ENCODE measurements at places on chromosomes 3 and 15.
A peak's percentile ranks its signal among the peaks of the same experiment; 100 is the strongest.

- no peak for DNase-seq
These were observed 3.4 kb upstream of the OGG1 start for GRCh38 chr3:9746330-9746729.

- no peak for DNase-seq
These were observed 461.3 kb upstream of the NAALADL2 start for GRCh38 chr3:174397848-174398247.

DNA sequence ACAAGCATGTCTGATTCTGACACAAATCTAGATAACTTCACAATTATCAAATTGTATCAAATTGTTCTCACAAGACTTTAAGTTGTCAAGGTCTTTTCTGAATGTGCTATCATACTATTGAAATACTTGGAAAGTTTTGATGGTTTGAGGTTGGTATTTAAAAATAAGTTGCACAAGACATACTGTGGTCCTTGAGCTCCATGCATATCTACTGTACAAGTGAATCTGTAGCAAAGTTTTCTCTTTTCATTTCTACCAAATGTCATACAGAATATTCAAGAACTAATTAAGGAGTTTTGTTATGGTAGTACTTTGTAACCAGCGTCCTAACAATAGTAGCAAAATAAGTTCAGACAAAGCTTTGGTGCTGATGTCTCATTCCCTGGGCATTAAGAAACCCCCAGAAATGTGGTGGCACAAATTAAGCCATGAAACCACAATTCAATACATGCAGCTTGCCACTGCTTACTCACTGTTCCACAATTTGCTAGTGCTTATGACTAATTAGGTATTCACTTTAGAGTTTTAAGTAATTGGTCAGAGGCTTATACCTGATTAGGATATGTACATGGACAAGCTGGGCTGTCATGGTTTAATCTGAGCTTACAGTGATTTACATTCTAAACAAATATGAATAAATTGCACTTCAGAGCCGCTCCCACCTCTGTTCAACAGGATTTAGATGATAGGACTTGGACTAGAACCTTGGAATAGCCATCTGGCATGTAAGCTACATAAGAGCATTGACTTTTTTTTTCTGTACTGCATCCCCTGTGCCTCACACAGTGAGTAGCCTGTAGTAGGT lies 8.8 kb downstream of the TBC1D23 start:
- no peak for DNase-seq

DNA sequence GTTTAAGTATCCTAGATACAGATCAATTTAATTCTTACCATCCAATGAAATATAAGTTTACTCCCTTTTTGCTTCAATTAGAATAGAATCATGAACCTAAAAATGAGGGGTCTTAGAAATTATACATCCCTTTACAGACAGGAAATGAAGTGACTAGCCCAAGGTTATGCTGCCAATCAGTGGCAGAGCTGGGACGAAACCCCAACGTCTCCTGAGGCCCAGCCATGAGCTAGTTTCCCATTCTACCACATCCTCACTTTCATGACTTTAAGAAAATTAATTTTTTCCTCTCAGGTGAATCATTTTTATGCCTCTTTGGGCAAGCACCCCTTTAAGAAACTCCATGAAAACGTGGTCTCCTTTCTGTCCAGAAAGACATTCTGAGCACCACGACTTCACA lies 11.2 kb downstream of the LRIG1 start:
- no peak for DNase-seq

- no peak for DNase-seq
These were observed 73.4 kb downstream of the HMCES start for GRCh38 chr3:129352045-129352444.

DNA sequence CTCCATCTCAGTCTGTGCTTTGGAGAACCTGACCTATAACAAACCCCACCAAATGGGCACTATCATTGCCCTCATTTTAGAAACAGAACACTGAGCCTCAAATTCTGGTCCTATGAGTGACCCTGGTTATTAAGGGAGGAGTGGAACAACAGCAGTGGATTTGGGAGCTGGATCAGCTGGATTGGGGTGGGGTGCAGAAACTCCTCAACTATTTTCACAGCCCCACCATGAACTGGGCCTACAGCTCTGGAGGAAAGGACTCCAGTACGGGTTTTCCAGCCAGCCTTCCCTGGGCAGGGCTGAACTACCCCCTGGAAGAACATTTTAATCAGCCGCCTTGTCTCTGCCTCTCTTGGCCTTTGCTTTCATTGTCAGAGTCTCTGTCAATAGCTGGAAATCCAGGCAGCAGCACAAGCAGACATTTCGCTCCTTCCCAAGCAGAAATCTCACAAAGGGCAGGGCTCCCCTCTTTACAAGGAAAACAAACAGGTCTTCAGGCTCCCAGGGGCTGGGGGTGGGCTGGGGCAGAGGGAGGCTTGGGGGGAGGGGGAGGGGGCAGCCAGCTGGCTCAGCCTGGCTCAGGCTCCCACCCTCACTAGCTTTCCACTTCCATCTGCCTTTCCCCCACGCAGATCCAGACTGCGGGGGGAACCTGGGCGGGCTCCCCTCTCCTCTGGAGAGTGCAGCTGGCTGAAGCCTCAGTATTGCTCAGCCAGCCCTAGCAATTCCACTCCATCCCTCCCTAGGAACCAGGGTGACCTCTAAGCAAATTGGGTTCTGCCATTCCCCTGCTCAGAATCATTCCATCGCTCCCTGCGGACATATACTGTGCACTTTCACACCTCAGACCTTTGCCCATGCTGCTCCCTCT lies 13.7 kb upstream of the TLE3 start:
- DNase-seq = peak; percentile 68

DNA sequence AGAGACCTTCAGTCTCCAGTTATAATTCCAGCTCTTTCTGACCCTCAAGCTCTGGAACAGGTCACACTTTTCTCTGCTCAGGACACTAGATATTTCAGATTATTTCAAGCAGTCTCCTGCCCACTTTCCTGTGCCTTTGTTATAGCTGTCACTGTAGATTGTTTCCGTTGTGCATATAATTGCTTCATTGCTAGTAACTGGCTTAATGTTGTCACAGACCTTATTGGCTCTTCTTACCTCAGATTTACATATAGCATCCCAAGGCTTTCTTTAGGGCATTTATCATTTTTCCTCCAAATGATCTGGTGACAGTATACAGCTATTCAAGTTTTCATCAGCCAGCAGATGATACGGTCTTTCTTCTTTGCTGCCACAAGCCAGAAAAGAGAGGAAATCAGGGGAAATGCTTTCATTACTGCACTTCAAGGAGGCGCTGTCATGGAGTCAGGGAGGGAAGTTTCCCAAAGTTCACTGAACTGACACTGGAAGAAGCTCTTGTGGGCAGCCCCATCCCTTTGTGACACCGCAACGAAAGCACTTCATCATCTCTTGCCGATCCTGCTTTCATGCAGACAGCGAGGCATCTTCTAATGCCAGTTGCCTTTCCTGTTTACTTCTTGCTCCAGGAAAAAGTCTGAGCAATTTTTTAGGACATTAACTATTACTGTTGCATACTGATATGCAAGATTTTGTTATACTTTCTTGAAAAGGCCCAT lies 181.9 kb downstream of the CDIN1 start:
- DNase-seq = no peak
